Left renal pelvis (tissue), 4 donors: ENCODE measurements at places on chromosomes 2 and 18.

DNA sequence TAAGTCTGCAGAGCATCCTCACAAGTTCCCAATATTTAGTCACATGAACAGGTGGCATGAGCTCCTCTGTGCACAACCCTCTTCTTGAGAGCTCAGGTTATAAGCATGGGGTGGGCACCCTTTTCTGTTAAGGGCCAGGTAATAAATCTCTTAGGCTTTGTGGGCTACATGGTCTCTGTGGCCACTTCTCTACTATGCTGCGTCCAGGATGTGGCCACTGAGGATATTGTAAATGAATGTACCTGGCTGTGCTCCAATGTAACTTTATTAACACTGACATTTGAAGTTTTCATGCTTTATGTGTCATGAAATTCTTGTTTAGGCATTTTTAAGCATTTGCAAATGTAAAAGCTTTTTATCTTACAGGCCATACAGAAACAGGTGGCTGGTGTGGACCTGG lies 116.8 kb upstream of the ST6GAL2 start:
- no peak for DNase-seq

DNA sequence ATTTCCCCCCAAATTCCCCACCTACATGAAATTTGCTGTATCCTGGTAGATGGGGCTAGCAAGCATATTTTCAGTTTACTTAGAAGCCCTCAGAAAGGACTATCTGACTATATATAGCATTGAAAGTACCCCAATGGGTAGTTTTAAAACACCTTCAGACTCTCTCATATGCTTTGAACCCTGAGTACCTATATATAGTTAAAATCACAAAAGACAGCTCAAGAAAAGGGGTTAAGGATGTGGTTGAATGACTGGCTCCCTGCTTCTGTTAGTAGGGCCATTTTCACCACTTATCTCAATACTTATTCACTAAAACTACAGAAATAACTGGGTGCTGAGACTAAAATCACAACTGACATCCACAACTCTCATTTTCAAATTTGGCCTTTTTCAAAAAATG lies 18.5 kb downstream of the WDPCP start:
- no peak for DNase-seq

DNA sequence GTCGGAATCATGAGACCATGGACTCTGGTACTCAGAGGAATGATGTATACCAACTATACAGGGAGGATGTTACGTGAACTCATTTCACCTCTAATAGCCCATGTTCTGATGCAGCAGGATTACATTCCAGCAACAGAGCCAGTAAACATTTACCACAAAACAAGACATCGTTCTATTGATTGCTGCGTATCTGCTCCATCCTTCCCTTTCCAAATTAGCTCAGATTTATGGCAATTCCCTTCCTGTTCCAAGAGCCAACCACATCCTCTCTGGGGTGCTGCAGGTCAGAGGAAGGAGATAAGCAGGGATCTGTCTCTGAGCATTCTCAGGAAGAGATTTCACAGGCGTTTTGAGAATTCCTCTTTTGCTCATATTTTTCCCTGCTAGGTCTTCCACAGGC lies 98.3 kb downstream of the KLF7 start:
- DNase-seq = peak; percentile 24

- no peak for DNase-seq
Measured at GRCh38 chr2:31331156-31331555, 83.4 kb downstream of the XDH start.

DNA sequence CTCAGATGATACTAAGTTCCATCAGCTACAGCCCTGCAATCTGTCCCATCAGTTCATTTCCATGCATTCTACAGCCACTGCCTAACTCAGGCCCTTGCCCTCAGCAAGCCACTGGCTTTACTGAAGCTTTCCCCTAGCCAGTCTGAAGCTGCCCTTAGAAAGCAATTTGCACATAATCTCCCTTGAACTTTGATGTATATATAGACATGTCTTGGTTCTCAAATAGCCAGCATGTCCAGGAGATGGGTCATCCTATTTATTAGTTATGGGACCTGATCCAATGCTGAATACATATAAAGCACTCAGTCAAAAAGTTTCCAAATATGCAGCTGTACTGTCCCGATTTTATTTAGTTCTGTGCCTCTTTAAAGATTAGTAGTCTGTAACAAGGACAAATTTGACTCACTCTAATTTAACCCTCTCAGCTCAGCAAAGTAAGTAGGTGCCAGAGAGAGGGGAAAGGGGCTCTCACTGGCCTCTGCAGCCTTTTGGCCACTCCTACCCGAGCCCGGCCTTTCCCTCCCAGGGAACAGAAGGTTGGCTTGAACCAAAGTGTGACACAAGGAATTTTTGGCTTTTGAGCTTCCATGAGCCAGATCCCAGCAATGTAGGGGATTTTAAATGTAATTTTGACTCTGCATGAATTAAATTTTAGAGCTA lies 70.7 kb downstream of the CCDC93 start:
- no peak for DNase-seq

GRCh38 chr2:213042262-213042661 lies 109.2 kb downstream of the IKZF2 start:
- DNase-seq = no peak

GRCh38 chr2:177714704-177715103 lies 322.1 kb downstream of the AGPS start:
- DNase-seq = no peak

DNA sequence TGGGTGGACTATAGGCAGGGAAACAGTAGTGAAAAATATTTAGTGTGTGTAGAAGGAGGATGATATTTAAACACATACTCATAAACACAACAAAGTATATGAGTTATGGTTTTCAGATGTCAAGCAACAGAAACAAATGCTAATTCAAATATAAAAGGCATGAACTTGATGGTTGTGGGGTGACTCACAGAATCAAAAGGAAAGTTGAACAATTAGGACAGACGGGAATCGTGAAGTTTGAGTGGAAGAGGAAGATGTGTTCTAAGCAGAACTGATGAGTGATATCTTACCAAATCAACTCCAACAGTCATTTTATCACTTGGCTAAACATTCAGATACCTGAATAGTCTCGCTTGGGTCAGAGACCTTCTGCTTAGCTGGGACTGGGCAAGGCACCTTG lies 53.6 kb upstream of the ITGA6 start:
- DNase-seq = no peak

DNA sequence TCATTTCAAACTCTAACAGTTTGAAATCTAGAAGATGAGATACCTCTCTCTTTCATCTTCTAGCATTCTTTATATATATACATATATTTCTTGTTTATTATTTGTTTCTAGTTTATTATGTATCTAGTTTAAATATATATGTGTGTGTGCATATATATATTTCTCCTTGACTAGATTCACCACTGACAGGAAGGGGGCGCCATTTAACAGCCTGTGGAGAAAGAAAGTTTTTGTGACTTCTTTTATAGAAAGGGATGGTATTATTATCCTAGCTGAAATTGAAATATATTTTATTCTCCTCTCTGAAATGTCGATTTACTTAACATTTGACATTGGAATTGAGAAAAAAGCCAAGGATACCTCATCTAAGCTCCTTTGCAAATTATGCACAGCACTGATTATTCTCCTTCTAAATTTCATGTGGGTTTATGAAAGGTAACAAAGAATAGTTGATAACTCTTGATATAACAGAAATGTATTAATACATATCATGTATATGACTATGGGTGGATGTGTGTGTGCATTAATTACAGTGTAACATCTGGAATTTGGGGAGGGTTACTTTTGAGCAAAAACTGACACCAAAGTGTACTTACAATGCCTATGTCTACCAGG lies 160.7 kb upstream of the NT5C1B start:
- no peak for DNase-seq

- no peak for DNase-seq
Measured at GRCh38 chr2:37453027-37453426, 108.6 kb downstream of the QPCT start.

DNA sequence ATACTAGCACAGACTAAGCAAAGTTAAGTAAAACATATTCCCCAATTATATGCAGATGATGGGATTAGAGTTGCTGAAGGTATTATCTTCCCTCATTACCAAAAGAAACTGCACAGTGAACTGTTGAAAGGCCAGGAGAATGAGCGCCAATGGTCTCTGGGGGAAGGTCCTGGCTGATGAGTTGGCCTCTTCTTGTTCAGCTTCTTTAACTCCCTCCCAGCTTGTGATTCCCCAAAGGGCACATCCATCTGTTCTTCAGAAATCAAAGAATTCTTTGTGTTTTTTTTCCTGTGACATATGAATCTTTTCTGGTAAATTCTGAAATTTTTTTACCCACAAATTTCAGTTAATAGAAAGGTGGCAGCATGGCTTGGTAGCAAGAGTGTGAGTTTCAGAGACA lies 667.6 kb downstream of the CNTNAP5 start:
- no peak for DNase-seq

- DNase-seq = no peak
Measured at GRCh38 chr18:57954935-57955334, 89.1 kb upstream of the NEDD4L start.

GRCh38 chr2:118133916-118134315 lies 45.6 kb downstream of the INSIG2 start:
- no peak for DNase-seq
